ENCODE measurements at places on chromosomes 4 and X. TPM values are rescaled to one million over a fixed set of nuclear protein-coding genes. Genes with fewer than 3 reads are reported as not detected.

DNA sequence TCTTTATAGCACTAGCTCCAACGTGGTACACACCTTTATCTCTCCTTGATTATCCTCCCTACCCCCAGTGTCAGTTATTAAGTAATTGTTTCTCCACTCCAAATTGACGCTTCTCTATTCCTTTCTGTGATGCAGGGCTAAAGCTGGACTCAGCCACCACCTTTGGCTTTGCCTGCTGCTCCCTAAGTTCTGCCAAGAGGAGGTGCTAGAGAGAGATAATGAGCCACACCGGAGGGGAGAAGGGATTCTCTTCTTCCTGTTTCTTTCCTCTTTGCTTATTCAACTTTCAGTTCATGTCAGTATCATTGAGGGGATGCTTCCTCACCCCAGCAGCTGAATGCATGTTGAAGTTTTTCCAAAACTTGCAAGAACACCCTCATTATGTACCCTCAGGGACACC, 176.5 kb downstream of the GBA3 start:
- DNase-seq: no peak

The NOX1 gene
- not detected for total RNA-seq

The CSTF2 gene
- 9.5 TPM for total RNA-seq

GRCh38 chrX:43706786-43707370, 50.8 kb downstream of the MAOA start:
- DNase-seq: no peak

- no peak for DNase-seq
These were observed 83.8 kb downstream of the FIP1L1 start for GRCh38 chr4:53461244-53461643.

DNA sequence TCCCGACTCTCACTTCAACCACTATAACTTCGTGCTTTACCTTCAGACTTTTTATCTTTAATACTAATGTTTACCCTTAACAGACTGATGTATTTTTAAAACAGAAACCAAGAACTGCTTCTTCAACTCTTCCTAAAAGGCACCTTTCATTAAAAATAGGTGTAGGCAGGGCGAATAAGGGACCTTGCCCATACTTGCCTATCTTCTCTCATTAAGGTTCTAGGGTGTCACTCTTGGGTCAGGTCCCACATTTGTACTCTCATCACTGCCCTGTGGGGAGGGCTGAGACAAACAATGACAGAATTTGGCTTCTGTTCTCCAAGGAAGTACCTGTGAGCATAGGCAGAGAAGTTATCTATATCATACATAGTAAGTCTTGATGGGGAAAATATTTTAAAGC, 69.7 kb downstream of the ANKRD50 start:
- DNase-seq: no peak

GRCh38 chr4:139900964-139901376, 235.4 kb downstream of the MGST2 start:
- no peak for DNase-seq

DNA sequence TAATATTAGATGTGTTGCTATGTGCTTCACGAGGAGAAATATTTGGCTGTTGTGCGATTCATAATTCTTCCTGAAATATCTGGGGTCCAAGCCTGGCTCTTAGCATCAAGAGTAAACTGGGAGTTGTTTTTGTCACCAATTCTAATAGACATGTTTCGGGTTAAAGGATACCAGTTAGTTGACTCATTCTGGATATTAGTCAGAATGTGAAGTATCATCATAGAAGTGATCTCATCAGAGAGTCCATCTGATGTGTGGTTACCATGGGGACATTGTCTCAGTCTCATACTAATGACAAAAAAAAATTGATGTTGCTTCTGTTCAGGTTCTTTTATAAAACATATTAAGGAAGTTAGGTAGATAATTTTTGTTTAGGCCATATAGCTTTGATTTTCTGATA, 57.2 kb upstream of the MTMR1 start:
- no peak for DNase-seq

The PDGFRA gene
- not detected for total RNA-seq

DNA sequence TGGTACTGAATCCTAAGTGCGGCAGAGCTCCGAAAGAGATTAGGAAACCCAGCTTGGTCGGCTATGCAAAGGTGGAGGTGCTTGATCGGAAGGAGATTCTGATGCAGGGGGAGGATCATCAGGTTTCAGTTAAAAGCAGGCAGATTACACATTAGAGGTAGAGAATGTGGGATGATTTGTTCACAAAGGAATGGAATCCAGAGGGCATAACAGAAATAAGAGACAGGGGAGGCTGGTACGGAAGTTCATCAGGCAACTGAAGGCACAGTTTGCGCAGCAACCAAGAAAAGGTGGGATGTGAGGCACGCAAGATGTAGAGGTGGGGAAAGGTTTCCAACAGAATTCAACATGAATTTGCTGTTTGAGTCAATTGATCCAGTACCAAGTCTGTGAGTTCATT, 424 bp upstream of the ZNF330 start:
- DNase-seq: no peak

DNA sequence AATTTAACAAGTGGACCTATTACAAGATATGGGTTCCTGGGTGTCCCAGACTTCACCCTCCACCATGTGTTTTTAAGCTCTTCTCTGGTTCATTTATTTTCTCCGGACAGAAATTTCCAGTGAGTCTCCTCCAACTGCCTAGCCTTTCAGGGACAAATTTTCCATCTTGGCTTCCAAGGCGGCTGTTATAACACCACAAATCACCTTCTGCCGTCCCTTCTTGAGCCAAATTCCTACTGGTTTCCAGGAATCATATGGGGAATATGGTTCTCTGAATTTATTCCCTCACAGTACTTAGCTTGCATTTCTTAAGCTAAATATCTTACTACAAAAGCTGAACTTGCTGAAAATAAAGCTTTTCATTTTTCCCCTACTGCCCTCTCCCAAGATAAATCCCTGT, 18.8 kb downstream of the NEXMIF start:
- no peak for DNase-seq

DNA sequence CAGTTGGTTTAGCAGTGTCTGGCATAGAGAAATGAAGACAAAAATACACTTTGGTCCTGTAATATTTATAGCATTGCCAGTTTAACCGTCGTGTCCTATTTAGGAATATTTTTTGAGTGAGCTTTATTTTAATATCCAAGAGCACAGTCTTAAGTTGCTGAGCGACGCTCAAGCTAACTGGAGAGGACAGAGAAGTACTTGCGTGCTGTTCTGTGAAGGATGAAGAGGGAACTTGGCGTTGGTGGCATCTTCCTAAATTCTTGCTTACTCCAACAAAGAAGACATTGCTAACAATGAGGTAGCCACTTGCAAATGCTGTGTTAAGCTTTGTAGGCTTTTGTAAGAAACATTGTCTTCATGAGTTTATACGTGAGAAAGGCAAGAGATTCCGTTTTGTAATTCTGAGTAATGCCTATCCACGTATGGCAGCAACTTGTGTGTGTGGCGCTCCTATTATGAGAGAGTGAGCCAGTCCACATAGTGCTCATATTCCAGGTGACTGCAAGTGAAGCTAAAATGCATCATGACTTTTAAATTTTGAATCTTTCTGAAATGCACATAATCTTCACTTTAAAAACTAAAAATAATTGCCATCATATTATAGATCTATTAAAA, 50.6 kb downstream of the SYNPO2 start:
- DNase-seq: no peak

DNA sequence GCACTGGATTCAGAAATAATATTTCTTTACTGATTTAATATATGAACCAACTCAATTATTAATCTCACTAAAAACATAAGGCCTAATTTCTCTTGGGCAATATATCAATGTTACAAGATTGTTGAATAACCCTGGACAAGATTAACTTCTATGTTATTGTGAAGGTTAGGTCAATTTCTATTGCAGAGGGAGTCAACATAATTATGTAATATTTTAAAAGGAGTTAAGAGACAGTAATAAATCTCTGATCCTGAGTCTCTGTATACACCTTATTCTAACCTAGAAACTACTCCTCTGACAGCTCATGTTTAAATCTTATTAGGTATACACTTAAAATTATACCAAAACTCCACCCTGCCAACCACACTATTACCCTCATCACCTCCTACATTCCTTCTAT, 15.1 kb upstream of the GPRIN3 start:
- no peak for DNase-seq
